ENCODE measurements at places on chromosomes 6 and 20.

DNA sequence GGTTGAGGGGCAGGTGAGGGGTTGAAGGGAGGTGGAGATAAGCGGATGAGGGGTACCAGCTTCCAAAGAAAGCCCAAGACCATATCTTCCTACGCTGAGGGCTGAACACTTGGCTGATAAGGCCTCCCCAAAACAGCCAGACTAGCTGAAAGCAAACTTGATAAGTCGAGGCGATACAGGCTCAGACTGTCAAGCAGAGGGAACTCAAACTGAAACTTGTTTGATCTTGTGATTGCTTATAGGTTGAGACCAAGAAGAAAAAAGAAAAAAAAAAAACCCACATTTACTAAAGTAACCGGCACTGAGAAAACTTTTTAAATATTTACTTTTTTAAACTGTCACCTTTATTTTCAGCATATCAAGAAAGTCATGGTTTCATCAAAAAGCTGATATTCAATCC, 73.6 kb downstream of the TRERF1 start:
- no peak for DNase-seq

DNA sequence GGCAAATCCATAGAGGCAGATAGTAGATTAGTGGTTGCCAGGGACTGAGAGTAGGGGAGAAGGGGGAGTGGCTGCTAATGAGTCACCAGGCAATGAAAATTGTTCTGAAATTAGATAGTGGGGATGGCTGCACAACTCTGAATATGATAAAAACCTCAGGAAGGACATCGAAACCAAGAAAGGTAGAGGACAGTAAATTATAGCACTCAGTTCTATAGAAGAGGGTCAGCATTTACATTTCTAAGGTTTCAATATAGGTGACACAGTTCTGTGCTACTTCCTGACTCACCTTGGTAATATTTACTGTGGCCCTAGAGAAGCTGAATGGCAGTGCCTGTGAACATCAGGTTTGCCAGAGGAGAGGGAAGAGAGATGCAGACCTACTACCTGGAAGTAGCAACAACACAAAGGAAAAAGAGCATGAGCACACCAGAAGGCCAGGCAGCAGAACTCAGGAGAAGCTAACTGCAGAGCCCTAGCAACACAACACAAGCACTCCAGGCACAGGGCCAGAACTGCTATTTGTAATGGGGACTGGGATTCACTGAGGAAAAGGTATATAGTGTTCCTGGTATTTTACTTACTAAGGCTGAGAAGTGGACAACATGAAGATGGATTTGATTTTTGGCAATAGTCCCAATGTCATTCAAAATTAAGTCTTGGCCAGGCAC, 75.9 kb downstream of the PLCG1 start:
- no peak for DNase-seq

DNA sequence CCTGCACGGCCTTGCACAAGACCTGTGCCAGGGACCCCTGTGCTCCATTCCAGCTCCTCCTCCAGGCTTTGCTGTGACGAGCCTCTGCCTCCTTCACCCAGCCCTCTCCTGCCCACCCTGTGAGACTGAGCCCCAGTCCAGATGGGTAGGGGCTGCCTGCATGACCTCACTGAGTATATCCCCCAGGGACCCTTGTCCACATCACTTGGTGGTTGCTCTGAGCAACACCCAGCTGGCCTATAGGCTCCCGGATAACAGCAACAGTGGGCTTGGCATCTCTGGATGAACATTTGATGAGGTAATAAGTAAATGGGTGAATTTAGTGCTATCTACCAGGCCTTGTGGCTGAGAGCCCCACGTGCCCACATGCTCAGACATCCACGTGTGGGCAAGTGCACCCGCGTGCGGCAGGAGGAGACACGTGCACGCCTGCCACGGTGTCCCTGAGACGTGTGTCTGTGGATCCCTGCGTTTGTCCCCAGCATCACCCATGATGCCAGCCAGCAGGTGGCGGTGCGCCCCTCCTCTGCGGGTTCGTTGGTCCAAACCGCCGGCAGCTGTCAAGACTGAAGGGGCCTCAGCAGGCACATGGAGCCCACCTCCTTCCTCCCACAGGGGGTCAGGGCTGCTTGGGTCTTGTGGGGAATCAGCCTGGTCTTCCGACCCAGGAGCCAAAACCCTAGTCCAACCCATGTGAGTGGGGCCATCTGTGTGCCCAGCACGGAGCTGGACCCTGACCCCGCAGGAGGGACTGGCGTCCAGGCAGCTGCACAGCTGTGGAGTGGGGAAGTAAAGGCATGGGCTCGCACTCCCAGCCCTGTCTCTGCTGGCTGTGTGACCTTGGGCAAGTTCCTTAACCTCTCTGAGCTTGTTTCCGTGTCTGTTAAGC, 45.9 kb downstream of the FGD2 start:
- peak; percentile 72 for DNase-seq

- peak; percentile 0 for DNase-seq
These were observed 46.1 kb downstream of the POU3F2 start for GRCh38 chr6:98880486-98880885.

DNA sequence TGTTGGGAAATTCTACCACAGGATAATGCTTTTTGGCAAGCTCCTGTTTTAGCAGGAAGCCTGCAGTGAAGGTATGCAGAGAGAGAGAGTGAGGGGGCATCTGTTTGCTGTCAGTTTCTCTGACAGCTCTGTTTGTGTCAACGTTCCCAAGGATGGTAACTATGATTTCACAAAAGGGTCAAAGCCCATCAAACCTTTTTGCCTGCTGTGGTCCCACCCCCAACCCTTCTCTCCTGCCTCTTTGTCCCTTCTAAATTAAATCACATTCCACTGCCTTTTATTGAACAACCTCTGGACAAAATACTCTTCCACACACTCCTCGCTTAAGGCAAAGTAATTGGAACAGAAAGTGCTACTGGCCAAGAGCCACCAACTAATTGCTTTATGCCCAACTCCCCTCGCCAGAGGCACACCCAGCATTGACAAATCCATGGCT, 128.3 kb downstream of the TSHZ2 start:
- no peak for DNase-seq

DNA sequence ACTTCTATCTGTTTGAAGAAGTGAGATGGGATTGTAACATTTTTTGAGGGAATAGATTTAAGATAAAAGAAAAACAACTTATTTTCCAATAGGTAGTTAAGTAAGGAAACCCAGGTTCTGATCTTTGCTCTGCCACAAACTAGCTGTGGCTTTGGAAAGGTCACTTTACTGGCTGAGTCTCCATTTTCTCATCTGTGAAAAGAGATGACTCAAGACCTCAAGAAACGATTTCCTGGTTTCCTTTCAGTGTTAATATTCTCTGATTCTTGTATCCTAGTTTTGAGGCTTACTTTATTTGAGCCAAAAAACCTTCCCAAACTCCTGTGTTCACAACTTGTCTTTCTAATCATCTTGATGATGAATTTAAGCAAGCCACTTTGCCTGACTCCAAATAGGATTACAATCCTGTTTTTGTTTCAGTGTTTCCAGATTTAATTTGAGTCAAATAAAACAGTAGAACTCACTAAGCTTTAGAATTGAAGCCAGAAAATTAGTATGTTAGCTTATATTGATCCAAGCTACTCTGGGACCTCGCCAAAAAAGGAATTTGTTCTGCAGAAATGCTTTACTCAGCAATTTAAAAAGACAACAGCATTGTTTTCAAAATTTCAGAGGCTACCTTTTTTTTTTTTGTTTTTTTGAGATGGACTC, 51.1 kb downstream of the ENPP1 start:
- no peak for DNase-seq

GRCh38 chr6:157604816-157605215, 218.2 kb upstream of the SNX9 start:
- DNase-seq = no peak

DNA sequence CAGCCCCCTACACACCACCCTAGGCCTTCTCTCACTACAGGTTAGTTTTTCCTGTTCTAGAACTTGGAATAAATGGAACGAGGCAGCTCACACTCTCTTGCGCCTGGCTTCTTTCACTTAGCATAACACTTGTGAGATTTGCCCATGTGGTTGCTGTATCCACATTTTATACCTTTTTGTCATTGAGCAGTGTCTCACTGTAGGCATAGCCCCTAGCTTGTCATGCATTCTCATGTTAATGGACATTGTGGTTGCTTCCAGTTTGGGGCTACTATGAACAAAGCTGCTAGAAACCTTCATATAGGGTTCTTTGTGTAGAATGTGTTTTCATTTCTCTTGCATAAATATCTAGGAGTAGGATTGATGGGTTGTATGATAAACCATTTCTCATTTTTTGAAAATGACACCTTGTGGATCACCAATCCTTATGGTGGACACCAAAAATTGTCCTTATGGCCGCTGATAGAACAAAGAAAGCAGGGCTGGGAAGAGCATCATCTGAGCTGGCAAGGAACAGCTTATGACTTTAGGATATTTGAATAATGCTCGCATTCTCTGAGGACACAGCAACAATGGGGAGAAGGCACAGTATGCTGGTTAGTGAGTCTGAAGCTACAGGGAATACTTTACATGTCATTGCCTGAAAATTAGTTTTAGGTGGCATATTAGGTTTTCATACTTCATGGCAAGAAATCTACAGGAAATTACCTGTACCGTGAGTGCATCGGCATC, 9.8 kb upstream of the SLC22A23 start:
- DNase-seq = no peak

GRCh38 chr6:124319410-124319809, 515.7 kb downstream of the NKAIN2 start:
- DNase-seq = no peak

- no peak for DNase-seq
These were observed 162.5 kb downstream of the CDH4 start for GRCh38 chr20:61414455-61414991.

GRCh38 chr20:57714409-57715267, 4.8 kb upstream of the PMEPA1 start:
- no peak for DNase-seq

- no peak for DNase-seq
These were observed 66.2 kb downstream of the SLC22A23 start for GRCh38 chr6:3390698-3391097.

DNA sequence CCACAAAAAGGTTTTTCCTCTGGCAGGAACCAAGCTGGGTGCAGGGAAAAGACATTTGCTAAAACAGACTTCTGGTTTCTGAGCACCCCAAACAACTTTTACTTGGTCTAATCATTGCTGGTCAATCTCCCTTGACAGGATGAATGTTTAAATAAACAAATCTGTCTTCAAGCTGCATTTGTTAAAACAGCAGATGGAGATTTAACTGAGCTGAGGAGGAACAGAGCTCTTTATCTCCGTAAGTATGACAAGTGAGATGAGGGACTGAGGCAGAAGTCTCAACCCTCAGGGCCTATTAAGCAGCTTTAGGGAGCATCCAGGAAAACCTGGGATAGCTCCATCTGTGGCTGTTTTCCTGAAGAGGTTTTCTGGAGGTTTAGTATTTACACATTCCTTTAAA, 40.6 kb downstream of the NINL start:
- no peak for DNase-seq

Data from NCI-H1694 treated with DMSO at 0.1 percent for 48 hours (cell line).